ENCODE measurements at places on chromosomes 13 and 19.

DNA sequence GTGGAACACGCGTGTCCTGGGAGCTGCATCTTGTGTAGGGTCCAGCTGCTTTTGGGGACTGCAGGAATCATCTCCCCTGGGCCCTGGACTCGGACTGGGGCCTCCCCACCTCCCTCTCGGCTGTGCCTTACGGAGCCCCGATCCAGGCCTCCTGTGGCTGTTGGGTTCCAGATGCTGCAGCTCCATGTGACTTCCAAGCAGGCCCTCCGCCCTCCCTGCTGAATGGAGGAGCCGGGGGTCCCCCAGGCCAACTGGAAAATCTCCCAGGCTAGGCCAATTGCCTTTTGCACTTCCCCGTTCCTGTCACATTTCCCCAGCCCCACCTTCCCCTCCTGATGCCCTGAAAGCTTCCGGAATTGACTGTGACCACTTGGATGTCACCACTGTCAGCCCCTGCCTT lies 6.2 kb upstream of the PGLS start:
- DNase-seq: no peak

GRCh38 chr19:9061879-9062278 lies 25.0 kb upstream of the OR1M1 start:
- no peak for DNase-seq

DNA sequence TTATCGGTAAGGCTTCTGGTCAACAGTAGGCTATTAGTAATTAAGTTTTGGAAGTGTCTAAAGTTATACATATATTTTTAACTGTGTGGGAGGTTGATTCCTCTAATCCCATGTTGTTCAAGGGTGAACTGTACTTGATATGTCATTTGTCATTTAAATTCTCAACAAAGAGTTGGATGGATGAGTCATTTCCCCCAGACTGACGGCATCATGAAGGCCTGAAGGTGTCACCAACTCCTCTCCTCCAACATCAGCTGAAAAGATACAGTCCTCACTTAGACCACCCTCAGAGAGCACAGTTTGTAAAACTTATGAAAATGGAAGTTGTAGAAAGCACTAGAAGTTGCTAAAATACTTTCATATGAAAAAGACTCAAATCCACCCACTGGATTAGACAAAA lies 48.8 kb downstream of the DCLK1 start:
- no peak for DNase-seq

DNA sequence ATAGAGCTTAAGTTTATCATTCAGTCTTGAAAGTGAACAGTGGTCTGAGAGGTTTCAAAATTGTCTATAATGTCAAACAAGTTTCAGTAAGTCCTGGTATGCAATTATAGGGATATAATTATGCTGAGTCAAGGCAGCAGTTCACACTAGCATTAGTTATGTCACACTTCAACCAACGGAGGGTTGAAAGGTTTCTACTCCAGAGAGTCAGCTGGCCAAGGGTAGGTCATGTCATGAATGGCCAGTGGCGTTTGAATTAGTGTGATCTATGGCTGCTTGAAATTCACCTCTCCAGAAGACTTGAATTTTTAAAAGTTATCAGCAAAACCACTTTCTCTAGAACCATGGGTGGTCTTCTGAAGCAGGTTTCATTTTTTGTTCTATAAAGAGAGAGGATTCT lies 108.6 kb downstream of the TNFRSF19 start:
- no peak for DNase-seq

GRCh38 chr13:39189778-39190177 lies 151.5 kb downstream of the NHLRC3 start:
- DNase-seq: no peak

DNA sequence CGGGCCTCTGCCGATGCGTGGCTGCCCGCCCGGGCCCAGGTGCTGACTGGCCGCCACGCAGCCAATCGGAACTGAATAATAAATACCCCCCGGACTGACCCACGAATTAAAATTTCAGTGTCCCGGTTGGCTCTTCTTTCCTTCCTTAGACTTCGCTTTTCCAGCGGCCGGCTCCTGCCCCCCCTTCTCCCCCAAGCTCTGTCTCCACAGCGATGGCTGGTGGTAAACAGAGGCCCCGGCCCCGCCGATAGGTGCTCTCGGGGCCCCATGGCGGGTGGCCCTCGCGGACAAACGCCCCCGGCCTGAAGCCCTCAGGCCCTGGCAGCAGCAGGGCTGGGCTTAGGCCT lies 2.6 kb downstream of the ZBTB7A start:
- DNase-seq: no peak

DNA sequence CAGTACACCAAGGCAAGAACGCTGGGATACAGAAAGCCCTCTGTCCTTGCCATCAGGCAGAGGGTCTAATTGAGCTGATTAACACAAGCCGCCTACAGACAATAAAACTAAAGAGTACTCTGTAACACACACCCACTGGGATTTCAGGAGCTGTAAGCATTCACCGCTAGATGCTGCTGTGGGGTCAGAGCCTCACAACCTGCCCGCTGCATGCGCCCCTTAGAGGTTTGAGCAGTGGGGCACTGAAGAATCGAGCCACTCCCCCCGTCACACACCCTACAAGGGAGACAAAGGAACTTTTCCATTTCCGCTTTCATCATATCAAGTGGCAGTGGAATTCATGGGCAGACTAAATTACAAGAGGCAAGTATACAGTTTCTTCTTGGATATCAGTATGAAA lies 1080.6 kb downstream of the PCDH17 start:
- no peak for DNase-seq

DNA sequence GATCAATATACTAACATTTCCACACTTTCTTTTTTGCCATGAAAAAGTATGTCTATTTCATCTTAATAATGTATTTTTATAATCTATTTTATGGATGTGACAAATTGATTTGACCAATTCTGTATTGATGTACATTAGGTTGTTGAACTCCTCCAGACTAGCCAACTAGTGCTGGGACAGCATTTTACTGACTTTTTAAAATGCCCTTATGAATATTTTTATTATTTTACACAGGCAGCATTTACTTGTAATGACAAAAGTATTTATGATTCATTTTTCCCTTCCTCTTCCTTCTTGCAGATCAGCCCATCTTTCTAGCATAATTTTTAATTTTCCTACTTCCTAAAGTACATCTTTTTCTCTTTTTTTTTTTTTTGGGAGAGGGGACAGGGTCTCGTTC lies 918 bp upstream of the FUZ start:
- DNase-seq: no peak

- no peak for DNase-seq
Measured at GRCh38 chr19:33629826-33630375, 8.1 kb downstream of the CHST8 start.

- no peak for DNase-seq
Measured at GRCh38 chr13:67554746-67555452, 324.8 kb upstream of the PCDH9 start.

DNA sequence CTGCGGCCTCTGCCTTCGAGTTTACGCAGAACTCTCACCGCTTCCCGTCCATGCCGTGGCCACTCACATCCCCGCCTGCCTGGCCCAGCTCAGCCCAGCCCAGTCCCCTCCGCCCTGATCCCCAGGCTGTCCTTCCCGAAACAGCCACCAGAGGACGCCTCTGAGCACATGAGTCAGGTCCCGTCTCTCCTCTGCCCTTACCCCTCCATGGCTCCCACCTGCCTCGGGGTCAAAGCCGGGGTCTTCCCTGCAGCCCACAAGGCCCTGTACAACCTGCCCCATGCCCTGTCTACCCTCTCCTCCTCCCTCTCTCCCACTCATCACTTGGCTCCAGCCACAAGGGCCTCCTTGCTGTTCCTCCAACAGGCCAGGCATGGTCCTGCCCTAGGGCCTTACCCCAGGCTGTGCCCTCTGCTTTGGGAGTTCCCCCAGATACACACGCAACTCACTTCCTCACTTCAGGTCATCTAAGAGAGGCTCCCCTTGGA lies 8.1 kb upstream of the SEMA6B start:
- DNase-seq: no peak

GRCh38 chr13:35966024-35966423 lies 165.2 kb downstream of the DCLK1 start:
- DNase-seq: no peak

- DNase-seq: peak; percentile 34
Measured at GRCh38 chr19:50333737-50334617, 4.8 kb upstream of the KCNC3 start.

DNA sequence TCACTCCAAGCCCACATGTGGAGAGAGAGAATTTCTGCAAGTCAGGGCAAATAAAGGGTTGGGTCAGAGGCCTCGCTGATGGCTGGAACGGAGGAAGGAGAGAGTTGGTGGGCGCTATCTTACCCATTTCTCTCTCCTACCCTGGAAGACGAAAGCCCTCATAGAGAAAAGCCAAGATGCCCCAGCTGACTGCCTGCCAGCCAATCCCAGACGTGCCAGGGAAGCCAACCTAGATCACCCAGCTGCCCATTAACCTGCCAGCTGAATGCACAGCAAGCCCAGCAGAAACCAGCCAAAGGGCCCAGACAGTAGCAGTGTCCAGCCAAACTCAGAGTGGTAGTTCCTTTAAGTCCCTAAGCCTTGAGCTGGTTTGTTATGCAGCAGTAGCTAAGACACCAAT lies 167.0 kb upstream of the ZNF507 start:
- DNase-seq: no peak

GRCh38 chr13:101109005-101109404 lies 307.3 kb downstream of the NALCN start:
- DNase-seq: no peak
